ENCODE measurements at places on chromosomes 7 and 10.

DNA sequence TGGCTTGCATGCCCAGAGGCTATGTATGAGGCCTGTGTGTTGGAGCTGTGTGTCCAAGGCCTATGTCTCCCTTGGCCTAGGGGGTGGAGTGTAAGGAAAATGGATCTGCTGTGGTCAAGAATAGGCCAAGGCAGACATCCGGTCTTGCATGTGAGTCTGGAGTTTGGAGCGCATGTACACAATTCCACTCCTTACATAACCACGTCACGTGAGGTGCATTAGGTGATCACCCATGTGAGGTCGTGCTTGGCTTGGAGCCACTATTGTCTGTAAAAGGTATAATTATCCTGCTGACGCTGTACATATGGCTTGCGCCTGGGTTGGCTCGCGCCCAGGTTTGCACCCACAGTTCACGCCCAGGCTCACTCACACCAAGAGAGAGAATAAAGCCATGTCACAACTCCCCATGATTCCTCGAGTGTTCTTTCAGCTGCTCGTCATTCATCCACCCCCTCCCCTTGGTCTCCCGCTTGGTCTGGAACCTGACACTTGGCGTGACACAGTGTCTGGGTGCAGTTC, 105.5 kb downstream of the BICC1 start:
- DNase-seq: no peak

DNA sequence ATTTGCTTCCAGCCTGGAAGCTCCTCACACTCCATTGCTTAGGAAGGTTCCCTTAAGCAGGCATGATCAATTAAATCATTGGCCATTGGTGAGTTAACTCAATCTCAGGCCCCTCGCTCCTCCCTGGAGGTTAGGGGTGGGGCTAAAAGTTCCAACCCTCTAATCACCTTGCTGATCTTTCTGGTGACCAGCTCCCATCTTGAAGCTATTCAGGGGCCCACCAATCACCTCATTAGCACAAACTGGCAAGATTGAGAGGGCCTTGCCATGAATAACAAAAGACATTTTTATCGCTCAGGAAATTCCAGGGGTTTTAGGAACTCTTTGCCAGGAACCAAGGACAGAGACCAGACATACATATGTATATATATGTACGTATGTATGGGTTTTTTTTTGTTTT, 58.4 kb downstream of the AGK start:
- DNase-seq: no peak

DNA sequence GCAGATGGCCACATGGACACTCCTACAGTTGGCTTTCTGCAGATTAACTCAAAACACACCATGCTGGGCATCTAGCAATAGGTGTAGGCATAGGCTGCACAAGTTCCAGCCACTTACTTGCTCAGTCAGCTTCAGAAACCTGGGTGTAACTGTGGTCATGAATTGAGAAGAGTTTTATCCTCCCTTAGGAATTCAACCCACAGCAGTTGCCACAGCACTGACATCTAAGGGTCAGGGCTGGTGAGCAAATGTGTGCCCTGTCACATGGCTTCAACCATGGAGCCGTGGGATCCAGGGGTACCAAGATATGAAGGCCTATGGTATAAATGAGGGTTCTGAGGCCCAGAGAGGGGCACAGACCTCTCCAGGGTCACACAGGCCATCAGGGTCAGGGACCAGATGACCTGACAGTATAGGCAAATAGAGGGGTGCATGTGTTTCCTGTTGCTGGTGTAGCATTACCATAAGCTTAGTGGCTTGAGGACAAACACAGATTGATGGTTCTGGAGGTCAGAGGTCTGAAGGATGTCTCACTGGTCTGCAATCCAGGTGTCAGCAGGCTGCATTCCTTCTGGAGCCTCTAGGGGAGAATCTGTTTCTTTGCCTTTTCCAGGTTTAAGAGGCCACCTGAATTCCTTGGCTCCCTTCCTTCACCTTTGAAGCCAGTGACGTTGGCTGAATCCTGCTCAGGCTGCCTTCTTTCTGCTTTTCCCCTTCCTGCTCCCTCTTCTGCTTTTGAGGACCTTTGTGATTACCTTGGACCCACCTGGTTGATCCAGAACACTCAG, 24.1 kb downstream of the MINDY4 start:
- DNase-seq: no peak

GRCh38 chr10:80136134-80136571, 3.6 kb downstream of the PLAC9 start:
- peak; percentile 97 for DNase-seq

- no peak for DNase-seq
Measured at GRCh38 chr7:127391591-127392181, 822 bp downstream of the ZNF800 start.

- DNase-seq: no peak
Measured at GRCh38 chr7:30070052-30070451, 41.8 kb downstream of the PLEKHA8 start.

DNA sequence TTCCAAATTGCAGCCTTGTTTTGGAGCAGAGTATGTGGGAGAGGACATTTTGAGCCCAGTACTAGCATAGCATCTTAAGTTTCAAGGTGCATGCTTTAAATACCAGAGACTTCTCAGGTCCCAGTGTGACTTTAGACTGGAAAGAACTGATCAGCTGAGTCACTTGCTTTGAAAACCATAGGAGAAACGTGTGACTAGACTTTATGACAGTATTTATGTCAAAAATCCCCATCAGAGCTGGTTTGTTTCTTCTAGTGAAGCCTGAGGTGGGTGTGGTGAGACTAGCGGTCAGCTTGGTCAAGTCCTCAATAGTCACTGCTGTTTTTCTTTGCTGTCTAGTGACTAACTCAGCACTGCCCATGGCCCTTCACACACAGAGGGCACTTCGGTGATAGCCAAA, 724.2 kb downstream of the GATA3 start:
- DNase-seq: no peak

- DNase-seq: peak; percentile 66
Measured at GRCh38 chr7:138000081-138000701, 1.7 kb downstream of the CREB3L2 start.

Data from heart left ventricle (tissue), 16 donors.